ENCODE measurements at places on chromosomes 2 and 18.
A peak's percentile ranks its signal among the peaks of the same experiment; 100 is the strongest.

DNA sequence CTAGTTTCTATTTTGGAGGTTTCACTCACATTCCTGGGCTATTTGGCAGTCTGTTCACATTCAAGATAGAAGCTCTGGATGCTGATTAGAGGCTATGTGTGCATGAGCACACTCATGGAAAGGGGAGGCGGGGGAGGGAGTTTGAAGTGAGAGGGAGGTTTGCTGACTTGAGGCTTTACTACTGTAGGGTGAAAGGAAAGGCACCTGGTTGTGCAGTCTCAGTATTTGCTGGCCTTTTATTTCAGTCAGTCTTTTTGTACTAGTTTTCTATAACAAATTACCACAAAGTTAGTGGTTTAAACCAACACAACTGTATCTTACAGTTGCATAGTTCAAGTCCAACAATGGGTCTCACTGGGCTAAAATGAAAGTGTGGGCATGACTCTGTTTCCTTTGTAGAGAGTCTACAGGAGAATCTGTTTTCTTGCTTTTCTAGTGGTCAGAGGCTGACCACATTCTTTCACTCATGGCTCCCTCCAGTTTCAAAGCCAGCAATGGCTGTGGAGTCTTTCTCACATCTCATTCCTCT is 47.7 kb upstream of the NR4A2 start:
- DNase-seq: no peak

DNA sequence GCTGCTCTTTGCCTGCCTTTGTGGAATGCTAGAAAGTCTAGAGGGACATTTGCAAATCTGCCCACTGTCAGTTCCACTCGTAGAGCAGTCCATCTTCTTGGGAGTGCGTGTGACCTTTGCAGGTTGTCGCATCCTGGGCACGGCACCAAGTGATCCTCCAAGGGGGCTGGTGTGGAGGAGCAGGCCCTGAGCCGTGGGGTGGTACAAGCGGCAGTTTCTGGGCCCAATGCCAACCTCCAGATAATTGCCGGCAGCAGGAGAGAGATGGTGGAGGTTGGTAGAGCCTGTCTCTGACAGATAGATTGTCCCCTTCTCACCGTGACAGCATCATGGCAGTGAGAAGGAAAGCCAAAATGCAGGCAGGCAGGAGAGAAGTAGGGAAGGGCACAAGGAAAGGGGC is 150.7 kb upstream of the SLC14A2 start:
- peak; percentile 45 for DNase-seq

DNA sequence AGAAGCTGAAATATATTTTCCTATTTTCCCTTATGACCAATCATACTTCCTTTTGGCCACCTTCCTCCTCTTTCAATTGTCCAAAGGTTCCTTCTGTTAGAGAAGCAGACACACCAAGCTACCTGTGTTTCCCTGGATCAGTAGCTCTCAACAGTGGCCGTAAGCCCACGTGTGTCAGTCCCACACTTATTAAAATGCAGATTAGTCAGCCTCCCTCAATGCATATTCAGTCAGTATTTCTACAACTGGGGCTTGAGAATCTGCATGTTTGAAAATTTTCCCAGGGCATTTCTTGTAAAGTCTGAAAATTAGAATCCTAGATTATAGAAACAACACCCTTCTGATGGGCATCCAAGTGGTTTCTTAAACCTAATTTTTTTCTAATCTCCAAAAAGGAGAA is 54.0 kb upstream of the ITPRID2 start:
- no peak for DNase-seq

DNA sequence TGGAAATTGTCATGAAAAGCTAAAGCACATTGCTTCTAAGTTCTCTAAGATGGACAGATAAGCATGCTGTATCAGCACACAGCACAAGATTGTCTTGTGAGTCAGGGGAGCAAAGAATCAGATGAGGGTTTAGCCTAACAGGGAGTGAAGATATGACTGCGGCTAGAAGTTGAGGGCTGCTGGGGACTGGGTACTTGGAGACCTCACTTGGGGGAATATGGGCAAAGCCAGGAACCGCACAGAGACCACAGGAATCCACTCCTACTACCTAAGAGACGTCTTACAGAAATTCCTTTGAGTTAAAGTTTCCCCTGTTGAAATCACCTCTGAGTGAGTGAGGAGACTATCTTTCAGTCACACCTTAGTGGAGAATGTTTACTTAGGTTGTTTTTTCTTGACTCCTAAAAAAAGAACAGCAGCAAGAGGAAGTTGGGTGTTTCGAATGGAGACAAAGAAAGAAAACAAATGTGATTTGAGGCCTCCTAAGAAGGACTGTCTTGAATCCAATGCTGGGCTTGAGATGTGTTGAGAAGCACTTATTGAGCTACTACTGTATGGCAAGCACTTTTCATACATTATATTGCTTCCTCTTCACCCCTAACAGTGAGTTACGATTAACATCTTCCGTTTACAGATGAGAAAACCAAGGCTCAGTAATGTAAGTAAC is 100.7 kb downstream of the ANKRD44 start:
- no peak for DNase-seq

GRCh38 chr2:229297247-229297646 is 26.2 kb upstream of the PID1 start:
- no peak for DNase-seq

- no peak for DNase-seq
Measured at GRCh38 chr2:216833061-216833460, 26.8 kb downstream of the TNP1 start.

DNA sequence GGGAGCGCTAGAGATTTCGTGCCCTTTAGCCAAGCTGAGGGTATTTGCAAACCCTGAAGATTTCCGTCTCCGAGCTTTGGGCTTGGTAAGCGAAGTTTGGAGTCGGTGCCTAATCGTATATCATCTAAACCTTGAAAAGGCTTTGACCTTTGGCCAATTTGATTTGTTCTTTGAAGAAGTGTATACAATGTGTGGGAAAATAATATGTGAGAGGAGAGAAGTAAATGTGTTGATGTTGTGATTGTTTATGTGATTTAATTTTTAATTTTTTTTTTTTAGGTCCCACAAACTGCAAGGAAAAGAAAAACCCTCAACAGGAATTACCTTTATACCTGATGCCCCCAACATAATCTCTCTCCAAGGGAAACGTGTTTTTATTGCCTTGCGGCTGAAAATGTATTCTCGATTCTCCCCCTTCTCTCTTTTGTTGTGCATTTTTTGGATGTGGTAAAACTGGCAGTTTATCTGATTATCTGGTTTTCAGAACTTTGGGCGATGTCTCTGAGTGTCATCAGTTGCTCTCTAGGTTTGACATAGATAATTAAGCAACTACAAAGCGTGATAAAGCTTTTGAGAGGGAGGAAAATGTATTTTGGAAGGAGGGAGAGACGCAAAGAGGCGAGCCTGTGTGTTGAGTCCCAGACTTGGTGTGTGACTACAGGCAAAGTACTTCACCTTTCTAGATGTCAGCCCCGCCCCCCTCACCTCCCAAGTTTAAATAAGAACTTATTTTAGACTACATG is 912 bp upstream of the FBXO11 start:
- no peak for DNase-seq

DNA sequence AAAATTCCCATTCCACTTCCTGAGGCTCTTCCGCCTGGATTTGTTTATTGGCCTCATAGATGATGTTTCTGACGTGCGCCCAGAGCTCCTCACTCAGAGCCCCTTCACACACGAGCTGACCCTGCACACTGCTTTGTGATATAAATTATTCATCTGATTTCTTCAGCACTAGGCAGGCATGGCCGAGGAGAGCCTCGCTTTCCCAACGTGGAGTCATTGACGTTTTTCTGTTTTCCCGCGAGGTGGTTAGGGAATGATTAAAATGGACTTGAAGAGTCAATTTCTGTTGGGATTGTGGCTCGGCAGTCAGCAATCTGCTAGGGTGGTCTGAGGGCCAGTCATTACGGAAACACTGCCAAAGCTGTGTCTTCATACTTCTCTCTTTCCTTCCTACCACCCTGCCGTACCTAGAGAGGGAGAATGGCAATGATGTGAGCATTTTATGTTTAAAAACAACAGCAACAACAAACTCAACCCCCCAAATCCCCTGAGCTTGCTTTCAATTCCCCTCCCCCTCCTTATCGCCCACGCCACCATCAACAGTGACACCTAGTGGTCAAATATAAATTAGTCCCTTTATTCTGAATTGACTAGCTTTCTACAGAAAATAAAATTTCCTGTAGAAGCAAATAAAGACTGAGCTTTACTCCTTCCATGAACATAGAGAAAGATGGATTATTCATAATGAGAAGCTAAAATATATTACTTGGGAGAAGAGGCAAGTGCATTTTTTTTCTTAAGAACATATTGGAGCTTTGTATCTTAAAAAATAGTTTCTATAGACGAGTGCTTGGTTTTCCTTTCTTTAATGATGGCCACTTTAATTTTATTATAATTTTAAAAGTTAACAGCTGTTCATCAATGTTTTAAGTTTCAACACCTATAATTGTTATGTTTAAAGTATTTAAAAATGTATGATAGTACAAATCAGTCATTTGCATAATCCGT is 285.1 kb downstream of the MTX2 start:
- DNase-seq: peak; percentile 70

DNA sequence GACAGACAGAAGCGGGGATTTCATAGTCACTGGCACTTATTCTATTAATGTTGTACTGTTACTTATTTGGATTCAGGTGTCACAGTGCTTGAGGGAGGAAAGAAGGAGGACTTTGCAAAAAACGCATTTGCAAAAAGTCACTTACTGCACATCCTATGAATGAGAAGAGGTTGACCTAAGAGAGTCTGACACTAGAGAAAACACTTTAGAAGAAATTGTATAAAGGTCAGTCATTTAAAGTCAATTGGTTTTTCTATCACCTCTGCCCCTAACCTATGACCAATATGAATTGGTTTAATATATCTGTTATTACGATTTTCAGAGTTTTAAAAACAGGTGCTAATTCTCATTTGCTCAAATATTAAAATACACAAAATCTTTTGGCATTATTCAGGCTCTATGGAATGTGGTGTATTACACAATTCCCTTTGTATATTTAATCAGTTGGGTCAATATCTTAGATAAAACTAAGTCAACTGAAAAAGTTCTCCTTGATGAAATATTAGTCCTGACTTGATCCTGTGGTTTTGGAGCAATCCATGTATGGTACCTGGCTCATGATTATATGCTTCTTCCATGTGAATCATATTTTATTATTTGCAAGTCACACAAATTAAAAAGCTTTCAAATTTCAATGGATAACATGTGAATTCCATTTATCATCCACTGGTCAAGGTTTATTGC is 157.4 kb downstream of the CDH2 start:
- DNase-seq: no peak

GRCh38 chr2:1548910-1549673 is 135.8 kb downstream of the TPO start:
- no peak for DNase-seq

DNA sequence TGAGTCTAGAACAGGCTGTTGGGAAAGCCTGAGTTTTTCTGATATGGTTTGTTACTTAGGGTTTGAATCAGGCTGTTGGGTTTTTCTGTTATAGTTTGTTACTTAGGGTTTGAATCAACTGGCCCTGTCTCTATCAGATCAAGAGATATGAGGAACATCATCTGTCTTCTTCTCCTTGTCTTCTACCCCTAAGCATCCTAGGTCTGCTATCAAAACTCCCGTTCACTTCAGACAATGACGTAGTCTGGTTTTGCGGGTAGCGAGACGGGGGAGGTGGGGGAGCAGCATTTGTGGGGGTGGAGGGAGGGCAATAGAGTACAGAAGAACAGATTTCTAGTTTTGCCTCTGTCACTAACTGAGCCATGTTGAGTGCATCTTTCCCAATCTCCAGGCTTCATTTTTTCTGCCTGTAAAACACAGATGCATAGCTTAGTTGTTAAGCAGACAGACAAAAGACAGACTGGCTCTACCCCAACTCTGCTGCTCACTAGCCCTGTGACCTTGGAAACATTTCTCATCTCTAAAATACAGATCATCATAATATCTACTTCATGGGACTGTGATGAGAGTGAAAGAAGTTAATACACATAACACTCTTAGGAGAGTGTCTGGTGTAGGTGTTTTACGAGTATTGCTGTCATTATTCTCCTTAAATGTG is 9.1 kb downstream of the TNP1 start:
- DNase-seq: no peak

DNA sequence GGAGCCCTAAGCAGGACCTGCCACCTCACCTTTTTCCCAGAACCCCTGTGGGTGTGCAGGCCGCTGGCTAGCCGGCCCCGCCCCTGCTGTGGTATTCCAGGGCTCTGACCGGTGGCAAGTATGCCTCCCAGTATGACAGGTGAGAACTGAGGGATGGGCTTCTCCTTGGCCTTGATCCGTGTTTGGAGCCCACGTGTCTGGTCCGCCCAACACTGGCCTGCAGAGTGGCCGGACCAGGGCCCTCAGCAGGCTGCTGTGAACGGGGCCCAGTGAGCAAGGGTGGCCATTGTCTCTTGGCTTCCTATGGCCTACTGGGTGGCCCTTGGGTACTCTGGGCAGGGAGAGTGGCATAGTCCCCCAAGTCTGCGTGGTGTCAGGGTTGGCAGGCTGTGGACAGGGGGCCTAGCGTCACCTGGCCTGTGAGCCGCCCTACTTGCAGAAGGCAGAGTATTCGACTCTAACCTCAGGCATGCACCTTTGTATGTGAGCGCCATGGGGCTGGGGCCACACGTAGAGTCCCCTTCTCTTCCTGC is 1.8 kb downstream of the RNPEPL1 start:
- DNase-seq: no peak

- DNase-seq: no peak
Measured at GRCh38 chr2:36403675-36404230, 48.2 kb downstream of the CRIM1 start.

GRCh38 chr2:30394096-30394495 is 53.0 kb upstream of the LCLAT1 start:
- peak; percentile 58 for DNase-seq

- DNase-seq: no peak
Measured at GRCh38 chr2:109295781-109296117, 166.7 kb downstream of the SH3RF3 start.

- DNase-seq: no peak
Measured at GRCh38 chr2:27509326-27509725, 12.7 kb downstream of the GCKR start.

DNA sequence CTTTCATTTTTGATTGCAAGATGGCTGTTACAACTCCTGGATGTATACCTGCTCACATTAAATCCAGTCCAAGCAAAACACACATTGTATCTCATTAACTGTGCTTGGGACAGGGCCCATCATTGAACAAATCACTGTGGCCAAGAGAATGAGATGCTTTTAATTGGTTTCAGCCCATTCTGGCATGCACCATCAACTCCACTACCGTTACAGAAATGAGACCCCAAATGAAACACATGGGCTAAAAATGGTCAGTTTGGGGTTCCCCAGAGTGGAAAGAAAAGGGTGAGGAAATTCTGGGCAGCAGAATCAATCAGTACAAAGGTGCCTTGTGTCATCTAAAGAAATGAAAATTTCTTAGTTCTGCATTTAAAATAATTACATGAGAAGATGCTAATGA is 52.7 kb downstream of the FAM171B start:
- no peak for DNase-seq

GRCh38 chr2:77521548-77521891 is 656 bp downstream of the LRRTM4 start:
- DNase-seq: no peak

DNA sequence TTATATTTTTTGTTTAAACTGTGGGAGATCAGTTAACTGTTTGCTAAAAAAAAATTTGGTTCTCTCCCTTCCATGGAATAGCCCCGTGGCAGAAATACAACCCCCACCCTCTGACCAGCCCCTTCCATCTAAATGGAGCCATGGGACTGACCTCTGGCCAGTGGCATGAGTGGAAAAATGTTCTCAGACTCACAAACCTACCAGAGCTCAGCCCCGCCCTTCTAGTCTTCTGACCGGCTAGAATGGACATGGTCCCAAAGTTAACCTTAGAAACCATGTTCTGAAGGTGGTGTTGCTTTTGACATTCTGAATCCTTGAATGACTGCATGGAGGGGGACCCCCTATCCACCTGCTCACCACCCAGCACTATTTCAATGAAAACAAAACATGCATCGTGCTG is 1.3 kb upstream of the CHRNA1 start:
- no peak for DNase-seq

Measured in NCI-H1417 treated with DMSO at 0.1 percent for 48 hours (cell line).